8988T (cell line): ENCODE measurements at places on chromosomes 7 and 10.

GRCh38 chr10:116316503-116316902 is 7.7 kb upstream of the CCDC172 start:
- DNase-seq = no peak

DNA sequence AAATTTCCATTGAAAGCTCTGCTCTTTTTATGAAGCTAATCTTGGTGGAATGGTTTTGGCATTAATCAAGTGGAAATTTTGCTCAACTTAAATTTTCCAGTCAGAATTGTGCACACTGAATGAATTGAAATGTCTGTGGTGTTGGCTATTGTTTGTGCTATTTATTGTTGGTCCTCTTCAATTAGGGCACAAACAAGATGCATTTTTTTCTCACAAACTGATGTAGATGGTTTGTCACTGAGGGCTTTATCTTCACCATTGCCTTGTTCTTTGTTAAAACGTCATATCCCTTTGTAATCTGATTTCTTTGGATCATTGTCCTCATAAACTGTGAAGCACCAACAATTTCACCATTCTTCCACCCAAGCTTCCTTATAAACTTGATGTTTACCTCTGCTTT is 152.1 kb upstream of the RHOBTB1 start:
- no peak for DNase-seq

- no peak for DNase-seq
These were observed 38.8 kb downstream of the RAMP3 start for GRCh38 chr7:45196374-45196773.

GRCh38 chr7:517774-518629 is 1.6 kb downstream of the PDGFA start:
- DNase-seq = peak; percentile 76

DNA sequence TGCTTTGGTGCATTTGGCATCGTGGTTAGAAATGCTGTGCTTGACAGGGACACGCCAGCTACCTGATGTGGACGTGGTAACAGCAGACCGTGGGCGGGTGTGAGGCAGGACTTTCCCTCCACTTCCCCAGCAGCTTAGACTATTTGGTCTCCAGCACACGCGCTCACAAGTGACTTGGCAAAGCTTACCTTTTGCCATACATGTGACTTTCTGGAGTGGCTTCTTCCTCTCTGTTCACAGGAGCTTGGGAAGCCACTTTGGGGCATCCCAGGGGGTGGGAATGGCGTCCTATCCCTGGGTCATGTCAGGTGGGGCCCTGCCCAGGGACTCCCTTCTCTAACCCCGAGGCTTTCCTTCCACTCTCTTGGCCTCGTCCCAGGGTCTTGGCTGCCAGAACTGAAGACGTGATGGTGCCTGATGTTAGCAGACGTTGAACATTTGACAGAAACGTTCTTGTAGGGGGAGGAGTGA is 228.7 kb upstream of the KLF6 start:
- no peak for DNase-seq

DNA sequence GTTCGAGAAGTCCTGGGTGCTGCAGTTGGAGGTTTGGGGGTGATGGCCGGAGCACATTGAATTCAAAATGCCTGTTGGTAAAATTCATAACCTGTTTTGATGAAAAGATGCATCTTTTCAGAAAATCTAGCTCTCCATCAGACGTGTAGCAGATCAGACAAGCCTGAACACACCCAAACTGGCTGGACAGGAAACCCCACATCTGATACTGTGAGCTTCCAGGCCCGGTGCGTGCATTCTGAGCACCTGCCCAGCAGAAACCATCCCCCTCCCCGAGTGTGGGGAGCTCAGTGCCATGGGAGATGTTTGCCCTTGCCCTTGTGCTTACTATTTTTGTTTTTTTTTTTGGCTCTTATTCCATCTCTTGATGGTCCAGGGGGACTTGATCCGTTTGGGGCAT is 417.1 kb downstream of the TCERG1L start:
- no peak for DNase-seq

- no peak for DNase-seq
These were observed 6.9 kb downstream of the COX19 start for GRCh38 chr7:968205-969105.

- no peak for DNase-seq
These were observed 97.0 kb upstream of the SVIL start for GRCh38 chr10:29731760-29732159.

DNA sequence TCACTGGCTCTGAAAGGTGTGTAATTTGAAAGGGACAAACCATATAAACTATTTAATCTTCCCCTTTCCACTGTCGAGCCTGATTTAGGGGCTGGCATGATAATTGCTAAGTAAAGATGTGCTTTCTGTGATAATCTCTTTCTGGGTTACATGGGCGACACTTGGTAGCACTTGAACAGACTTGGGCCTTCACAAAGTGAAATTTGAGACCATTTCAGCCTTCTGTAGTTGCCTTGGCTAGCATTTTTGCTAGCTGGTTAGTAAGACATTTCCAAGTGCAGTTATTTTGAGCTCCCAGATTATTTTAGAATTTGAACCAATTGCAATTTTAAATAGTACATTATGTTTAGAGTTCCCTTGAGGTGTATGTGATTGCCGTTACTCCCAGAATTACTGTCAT is 432.7 kb upstream of the GALNT17 start:
- no peak for DNase-seq

GRCh38 chr10:47379445-47379785 is 4.7 kb downstream of the ZNF488 start:
- DNase-seq = no peak
